Globus pallidus (tissue), 1 donor: ENCODE measurements at places on chromosomes 5 and 9.

GRCh38 chr9:123339666-123340510 lies 16.1 kb upstream of the CRB2 start:
- DNase-seq = no peak

DNA sequence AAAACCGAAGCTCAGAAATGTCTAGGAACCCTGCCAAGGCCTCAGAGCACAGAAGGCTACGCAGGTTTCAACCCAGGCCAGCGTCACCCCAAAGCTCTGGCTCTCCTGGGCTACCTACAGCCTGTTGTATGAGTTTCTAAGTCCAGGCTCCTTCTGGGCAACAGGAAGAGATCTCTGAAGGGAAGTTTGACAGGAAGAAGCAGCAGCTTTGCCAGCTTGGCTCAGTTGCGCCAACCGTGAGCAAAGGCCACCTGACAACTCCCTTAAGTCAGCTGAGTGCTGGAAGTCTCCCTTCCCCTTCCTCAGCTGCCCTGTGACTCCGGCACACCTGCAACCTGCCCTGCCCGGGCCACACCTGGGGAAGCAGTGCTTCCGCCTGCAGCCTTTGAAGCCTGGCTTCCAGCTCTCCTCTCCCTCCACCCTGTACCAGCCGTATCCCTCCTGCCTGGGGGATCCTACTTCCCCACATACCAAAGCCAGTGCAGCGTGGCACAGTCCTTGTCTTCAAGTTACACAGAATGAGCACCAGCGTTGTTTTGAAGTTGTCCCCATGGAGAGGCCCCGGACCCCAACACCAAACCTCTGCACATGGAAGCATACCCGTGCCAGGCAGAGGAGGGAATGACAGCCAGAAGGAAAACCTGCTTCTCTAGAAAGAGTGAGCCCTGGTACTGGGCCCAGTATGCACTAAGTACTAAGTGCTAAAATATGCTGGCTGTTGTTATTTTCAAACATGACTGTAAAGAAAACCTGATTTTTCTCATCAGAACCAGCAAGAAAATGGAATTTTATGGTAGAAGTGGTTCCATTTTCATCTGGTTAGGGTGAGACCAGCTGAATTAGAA lies 36.5 kb downstream of the SHB start:
- DNase-seq = no peak

GRCh38 chr9:123685489-123686083 lies 244.3 kb downstream of the DENND1A start:
- no peak for DNase-seq

DNA sequence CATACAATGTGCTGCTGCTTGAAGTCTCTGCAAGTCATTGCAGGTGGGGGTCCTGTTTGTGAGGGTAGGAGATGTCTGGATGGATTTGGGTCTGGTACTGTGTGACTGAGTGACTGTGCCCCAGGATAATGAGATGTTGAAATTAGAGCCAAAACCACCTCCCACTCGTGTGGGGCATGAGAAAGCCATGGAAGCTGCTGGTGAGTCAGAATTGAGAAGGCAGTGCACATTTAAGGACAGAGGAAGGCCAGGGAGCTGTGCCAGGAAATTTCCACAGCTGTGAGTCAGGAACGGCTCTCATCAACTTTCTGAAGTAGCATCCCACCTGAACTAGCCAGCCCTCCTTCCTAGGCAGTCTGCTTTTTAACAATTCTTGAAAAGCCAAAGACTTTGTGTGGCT lies 229.8 kb downstream of the DRD1 start:
- no peak for DNase-seq

- no peak for DNase-seq
These were observed 8.7 kb downstream of the CLTB start for GRCh38 chr5:176407456-176408251.

- no peak for DNase-seq
These were observed 170.4 kb upstream of the TBCA start for GRCh38 chr5:77946381-77947040.

- no peak for DNase-seq
These were observed 127.5 kb upstream of the IRX4 start for GRCh38 chr5:2009986-2010914.

DNA sequence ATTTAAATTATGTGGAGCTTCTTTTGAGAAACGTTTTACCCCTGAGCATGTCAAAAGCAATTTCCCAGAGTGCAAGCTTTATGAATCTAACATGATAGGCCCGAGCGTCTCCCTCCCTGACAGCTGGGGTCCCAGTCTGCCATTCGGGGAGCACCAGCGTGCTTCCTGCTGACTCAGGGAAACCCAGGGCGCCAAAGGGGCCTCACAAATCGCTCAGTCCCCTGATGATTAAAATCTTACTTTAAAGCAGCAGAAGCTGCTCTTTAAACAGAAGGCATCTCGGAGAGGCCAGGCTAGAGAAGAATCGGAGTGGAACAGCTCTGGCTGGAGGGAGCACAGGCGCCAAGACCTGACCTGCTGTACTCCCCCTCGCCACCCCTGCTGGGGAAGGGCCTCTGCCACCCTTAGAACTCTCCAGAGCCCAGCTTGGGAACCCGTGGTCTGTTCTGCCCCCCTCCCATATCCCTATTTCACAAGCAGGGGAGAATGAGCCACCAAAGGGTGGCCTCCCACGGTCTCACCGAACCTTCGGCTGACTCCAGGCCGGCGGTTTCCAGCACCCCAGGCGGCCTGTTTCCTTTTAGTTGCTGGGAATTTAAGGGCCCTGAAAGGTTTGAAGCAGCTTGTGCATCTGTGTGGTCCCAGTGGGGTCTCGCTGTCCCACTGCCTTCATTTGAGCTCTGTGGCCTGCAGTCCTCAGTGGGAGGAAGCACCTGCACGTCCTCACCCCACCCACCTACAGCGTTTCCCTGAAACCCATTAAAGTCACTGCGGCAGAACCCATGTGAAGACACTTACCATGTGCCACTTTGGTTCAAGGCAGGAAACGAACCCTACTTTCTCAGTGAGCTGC lies 147.6 kb downstream of the COL23A1 start:
- DNase-seq = no peak

DNA sequence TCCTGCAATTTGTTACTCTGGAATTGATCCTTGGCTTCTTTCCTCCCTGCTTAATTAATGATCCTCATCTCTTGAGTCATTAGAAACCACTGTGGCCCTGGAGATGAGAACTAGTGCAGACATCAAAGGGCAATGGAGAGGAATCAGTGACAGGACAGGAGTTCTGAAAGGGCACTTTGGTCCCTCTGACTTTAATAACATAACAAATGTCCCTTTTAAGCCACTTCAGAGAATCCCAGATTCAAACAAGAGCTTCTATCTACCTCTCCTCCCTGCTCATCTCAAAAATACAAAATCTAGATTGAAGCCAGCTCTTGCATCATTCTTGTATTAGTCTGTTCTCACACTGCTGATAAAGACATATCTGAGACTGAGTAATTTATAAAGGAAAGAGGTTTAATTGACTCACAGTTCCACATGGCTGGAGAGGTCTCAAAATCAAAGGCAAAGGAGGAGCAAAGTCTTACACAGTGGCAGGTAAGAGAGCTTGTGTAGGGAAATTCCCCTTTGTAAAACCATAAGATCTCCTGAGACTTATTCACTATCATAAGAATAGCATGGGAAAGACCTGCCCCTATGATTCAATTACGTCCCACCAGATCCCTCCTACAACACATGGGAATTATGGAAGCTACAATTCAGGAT lies 139.1 kb downstream of the PLPPR1 start:
- no peak for DNase-seq
